ENCODE measurements at places on chromosomes 5 and 9. TPM values are rescaled to one million over a fixed set of nuclear protein-coding genes. Genes with fewer than 3 reads are reported as not detected.

DNA sequence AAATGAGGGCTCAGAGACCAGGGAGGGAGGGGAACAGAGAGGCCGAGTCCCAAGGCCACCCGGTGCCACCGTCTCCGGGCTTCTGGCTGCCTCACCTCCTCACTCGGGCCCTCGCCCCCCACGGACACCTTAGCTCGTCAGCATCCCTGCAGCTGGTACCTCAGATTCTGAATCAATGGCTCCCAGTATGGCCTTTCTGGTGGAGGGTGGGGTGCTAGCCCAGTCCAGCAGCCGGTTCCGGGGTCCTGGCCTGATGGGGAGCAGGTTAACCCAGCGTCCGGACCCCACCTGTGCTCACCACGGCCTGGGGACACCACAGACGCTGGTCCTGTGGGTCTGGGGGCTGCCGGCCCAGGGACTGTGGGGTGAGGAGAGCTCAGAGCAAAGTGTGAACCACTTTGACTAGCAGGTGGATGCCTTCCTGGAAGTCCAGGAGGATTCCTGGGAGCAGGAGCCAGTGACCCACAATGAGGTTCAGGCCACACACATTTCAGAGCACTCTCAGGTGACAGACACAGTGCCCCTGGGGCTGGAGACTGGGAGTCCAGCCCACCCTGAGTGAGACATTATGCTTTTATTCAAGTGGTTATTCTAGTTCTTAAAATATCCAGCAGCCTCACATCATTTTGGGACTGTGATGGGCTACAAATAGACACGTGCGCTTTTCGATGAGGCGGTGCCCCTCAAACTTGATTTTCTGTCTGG lies 53.3 kb downstream of the AHRR start:
- peaks cover 19% of the 10 kb centered on the region for H3K4me1 ChIP-seq
- H3K36me3 ChIP-seq, result no peaks in the 10 kb centered on the region
- no peak overlapping the region for H3K27ac ChIP-seq
- H3K4me3 ChIP-seq, result no peak overlapping the region

GRCh38 chr9:37102486-37102885 lies 17.9 kb upstream of the ZCCHC7 start:
- H3K4me3 ChIP-seq, result no peak overlapping the region
- no peak for DNase-seq
- no peak overlapping the region for H3K27ac ChIP-seq
- no peaks in the 10 kb centered on the region for H3K36me3 ChIP-seq
- no peaks in the 10 kb centered on the region for H3K4me1 ChIP-seq
- peaks cover 12% of the 10 kb centered on the region for H3K27me3 ChIP-seq

GRCh38 chr5:72885824-72886223 lies 69.4 kb downstream of the TNPO1 start:
- H3K27me3 ChIP-seq, result no peaks in the 10 kb centered on the region
- H3K27ac ChIP-seq, result no peak overlapping the region
- DNase-seq, result no peak
- no peaks in the 10 kb centered on the region for H3K4me1 ChIP-seq

DNA sequence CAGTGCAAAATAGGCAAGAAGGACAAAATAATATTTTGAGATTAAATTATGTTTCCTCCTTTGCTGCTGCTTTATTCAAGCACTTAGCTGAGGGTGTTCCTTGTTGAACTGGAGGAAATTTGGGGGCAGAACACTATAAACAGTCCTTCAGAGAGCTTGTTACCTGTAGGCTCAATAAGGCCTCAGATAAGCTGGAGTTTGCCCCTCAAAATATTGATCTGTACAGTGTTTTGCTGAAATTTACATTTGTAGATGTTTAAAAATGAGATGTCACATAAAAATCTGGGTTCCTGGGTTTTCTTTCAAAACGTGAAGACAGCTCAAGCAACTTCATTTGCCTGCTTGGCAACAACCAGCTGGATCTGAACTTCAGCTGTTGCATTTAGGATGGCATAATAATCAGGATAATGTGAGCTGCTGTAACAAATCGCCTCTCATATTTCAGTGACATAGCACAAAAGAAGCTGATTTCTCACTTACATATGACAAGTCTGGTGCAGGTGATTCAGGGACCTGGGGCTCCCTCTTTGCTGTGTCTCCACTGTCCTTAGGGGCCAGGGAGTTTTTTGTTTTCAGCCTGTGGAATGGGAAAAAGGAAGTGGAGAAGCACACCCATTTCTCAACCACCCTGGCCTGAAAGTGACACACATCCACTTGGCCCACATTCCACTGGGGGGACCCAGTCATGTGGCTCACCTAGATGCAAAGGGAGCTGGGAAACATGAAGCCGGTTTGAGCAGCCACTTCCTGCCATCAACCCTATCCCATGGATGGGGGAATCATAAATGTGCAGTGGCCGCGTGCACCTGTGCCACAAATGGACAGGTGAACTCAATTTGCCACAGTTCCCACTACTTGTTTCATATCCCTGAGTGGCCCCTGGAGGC lies 2.4 kb upstream of the PSAT1 start:
- no peaks in the 10 kb centered on the region for H3K4me1 ChIP-seq
- DNase-seq, result no peak
- no peaks in the 10 kb centered on the region for H3K36me3 ChIP-seq
- no peaks in the 10 kb centered on the region for H3K27me3 ChIP-seq
- H3K4me3 ChIP-seq, result no peak overlapping the region
- H3K27ac ChIP-seq, result no peak overlapping the region

- no peak overlapping the region for H3K4me3 ChIP-seq
- no peaks in the 10 kb centered on the region for H3K27me3 ChIP-seq
- H3K4me1 ChIP-seq, result no peaks in the 10 kb centered on the region
- H3K36me3 ChIP-seq, result no peaks in the 10 kb centered on the region
- no peak for DNase-seq
Observed at GRCh38 chr5:30149526-30149925, 1044.0 kb upstream of the CDH6 start.

DNA sequence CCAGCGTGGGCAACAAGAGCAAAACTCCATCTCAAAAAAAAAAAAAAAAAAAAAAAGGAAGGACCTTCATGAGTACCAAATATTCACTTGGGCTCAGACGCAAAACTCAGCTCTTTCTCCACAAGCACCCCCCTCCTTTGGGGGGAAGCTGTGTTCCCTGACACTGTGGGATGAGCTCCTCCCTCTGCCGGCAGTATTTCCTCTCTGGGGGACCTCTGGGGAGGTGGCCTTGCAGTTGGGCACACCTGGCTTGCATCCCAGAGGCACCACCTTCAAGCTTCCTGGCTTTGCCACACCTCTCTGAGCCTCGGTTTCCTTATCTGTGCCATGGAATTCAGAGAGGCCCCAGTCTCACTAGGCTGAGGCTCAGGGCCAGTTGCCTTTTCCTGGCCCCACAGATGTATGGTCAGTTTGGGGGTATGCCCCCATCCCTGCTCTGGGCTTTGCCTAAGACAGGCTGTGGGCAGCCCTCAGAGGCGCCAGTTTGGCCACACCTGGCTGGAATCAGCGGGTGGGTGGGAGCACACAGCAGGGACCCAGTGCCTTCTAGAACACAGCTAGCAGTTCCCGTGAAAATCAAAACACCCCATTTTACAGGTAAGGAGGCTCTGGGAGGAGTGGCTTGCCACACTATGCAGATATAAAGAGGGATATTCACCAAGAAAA lies 157.5 kb upstream of the IER5L start:
- H3K4me1 ChIP-seq, result peaks cover 63% of the 10 kb centered on the region
- H3K4me3 ChIP-seq, result no peak overlapping the region
- DNase-seq, result no peak
- H3K36me3 ChIP-seq, result no peaks in the 10 kb centered on the region
- H3K27ac ChIP-seq, result peak overlapping the region; percentile 67

DNA sequence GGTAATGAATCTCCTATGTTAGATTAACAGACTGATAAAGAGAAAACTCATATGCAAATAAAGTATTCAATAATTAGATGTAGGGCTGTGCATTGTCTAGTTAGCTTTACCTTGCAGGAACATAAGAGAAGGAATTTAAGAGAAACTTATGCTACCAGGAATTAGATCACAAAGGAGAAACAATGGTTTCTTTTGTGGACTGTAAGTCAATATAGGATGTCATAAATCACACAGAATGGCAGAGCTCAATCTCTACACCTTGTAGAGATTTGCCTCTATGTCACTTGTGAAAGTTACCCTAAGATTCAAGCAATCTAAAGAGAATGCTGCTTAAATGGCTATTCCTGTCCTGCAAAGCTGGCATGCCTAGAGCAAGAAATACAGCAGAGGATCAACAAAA lies 26.0 kb downstream of the SLCO4C1 start:
- H3K4me1 ChIP-seq, result no peaks in the 10 kb centered on the region
- DNase-seq, result no peak
- H3K36me3 ChIP-seq, result no peaks in the 10 kb centered on the region

The MEGF10 gene
- total RNA-seq, result 3.3 TPM

The GLIPR2 gene
- total RNA-seq, result 25.3 TPM

The TNC gene
- 154 TPM for total RNA-seq

The WDR31 gene
- 0.60 TPM for total RNA-seq

The TEX48 gene
- not detected for total RNA-seq

Data from tibial nerve (tissue), 4 donors.